ENCODE measurements at places on chromosomes 16 and 17. TPM values are rescaled to one million over a fixed set of nuclear protein-coding genes. Genes with fewer than 3 reads are reported as not detected.

DNA sequence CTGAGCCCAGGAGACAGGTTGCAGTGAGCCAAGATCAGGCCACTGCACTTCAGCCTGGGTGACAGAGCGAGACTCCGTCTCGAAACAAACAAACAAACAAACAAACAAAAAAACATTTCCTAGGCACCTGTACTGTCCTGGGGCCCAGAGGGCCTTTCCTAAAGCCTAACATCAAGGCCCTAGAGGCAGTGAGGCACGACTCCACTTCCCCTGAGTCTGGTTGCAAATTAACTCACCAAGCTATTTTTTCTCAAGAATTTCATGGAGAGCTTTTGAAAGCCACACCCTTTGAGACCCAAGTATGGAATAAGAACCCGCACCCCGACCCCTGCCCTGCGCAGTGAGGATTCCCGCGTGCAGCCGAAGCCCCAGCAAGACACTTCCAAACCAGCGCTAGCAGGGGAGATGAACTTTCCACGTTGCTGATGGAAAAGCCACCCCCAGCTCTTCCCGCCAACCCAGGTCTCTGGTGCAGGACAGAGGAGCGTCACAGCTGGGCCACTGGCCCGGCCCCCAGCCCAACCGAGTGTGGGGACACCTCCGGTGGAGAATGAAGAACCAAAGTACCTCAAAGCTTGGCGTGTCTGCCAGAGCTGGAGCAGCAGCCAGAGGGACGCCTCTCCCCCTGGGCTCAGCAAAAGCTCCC, 1.2 kb downstream of the CHST5 start:
- H3K27ac ChIP-seq: no peak overlapping the region
- no peaks in the 10 kb centered on the region for H3K27me3 ChIP-seq
- DNase-seq: no peak
- no peaks in the 10 kb centered on the region for H3K36me3 ChIP-seq

GRCh38 chr16:3846595-3847091, 33.9 kb downstream of the CREBBP start:
- DNase-seq: no peak
- no peaks in the 10 kb centered on the region for H3K27me3 ChIP-seq
- H3K4me1 ChIP-seq: peaks cover 7% of the 10 kb centered on the region

GRCh38 chr17:2053380-2054261, 1.3 kb upstream of the HIC1 start:
- H3K4me1 ChIP-seq: peaks cover 26% of the 10 kb centered on the region
- peak overlapping the region; percentile 86 for H3K4me3 ChIP-seq
- peak overlapping the region; percentile 88 for H3K27ac ChIP-seq
- peak; percentile 94 for DNase-seq

GRCh38 chr17:81579821-81580321, 27.7 kb upstream of the FAAP100 start:
- H3K36me3 ChIP-seq: peaks cover 44% of the 10 kb centered on the region
- H3K4me1 ChIP-seq: peaks cover 10% of the 10 kb centered on the region
- DNase-seq: no peak
- peak overlapping the region; percentile 5 for H3K27ac ChIP-seq

- no peak for DNase-seq
- peaks cover 66% of the 10 kb centered on the region for H3K36me3 ChIP-seq
- H3K4me1 ChIP-seq: peaks cover 61% of the 10 kb centered on the region
- H3K4me3 ChIP-seq: peak overlapping the region; percentile 75
- peak overlapping the region; percentile 7 for H3K27ac ChIP-seq
Measured at GRCh38 chr16:9095656-9096397, 4.4 kb downstream of the HAPSTR1 start.

Gene PLA2G10
- not detected for total RNA-seq

Gene IRX5
- total RNA-seq: not detected

- H3K36me3 ChIP-seq: no peaks in the 10 kb centered on the region
- peak overlapping the region; percentile 71 for H3K4me3 ChIP-seq
- no peak for DNase-seq
- peaks cover 4% of the 10 kb centered on the region for H3K4me1 ChIP-seq
- H3K27ac ChIP-seq: no peak overlapping the region
- H3K27me3 ChIP-seq: peaks cover 30% of the 10 kb centered on the region
Measured at GRCh38 chr16:30786115-30786935, 680 bp downstream of the ZNF629 start.

- no peak overlapping the region for H3K4me3 ChIP-seq
- H3K27ac ChIP-seq: no peak overlapping the region
- H3K36me3 ChIP-seq: no peaks in the 10 kb centered on the region
Measured at GRCh38 chr16:77780378-77780837, 8.0 kb upstream of the VAT1L start.

DNA sequence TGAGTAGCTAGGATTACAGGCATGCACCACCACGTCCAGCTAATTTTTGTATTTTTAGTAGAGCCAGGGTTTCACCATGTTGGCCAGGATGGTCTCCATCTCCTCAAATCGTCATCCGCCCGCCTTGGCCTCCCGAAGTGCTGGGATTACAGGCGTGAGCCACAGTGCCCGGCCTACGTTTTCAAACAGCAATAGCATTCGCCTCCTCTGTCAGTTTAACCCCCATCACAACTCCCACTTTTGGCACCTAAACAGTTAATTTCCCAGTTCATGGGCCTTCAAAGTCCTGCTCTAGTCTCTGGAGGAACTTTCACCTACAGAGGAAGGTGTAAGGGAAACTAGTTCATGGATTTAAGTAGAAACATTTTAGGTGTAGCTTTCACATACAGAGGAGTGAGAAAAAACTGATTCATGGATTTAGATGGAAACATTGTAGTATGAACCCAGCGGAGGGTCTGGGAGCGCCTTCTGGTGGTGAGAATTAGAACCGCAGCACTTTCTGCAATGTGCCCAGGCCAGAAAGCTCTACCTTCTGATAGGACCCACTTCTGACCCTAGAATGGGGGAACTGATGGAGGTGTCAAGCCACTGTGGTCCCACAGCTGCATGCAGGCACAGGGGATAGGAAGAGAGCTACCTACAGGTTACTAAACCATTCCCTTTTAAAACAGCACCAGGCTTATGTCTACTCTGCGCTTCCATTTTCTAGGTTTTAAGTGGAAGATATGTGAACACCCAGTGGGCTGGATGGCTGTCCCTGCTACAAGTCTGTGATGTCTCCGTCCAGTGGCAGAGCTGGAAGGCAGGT, 12.0 kb upstream of the MEOX1 start:
- H3K4me1 ChIP-seq: peaks cover 22% of the 10 kb centered on the region
- H3K27ac ChIP-seq: no peak overlapping the region
- peak; percentile 92 for DNase-seq
- no peak overlapping the region for H3K4me3 ChIP-seq

- H3K27me3 ChIP-seq: no peaks in the 10 kb centered on the region
- no peak overlapping the region for H3K4me3 ChIP-seq
- no peaks in the 10 kb centered on the region for H3K4me1 ChIP-seq
- H3K36me3 ChIP-seq: no peaks in the 10 kb centered on the region
- DNase-seq: no peak
Measured at GRCh38 chr17:52134641-52135040, 23.9 kb downstream of the CA10 start.

GRCh38 chr16:65195998-65196397, 74.1 kb upstream of the CDH11 start:
- no peak overlapping the region for H3K27ac ChIP-seq
- H3K4me3 ChIP-seq: no peak overlapping the region
- no peaks in the 10 kb centered on the region for H3K27me3 ChIP-seq
- H3K36me3 ChIP-seq: no peaks in the 10 kb centered on the region
- H3K4me1 ChIP-seq: no peaks in the 10 kb centered on the region

GRCh38 chr17:40791787-40792436, 7.8 kb downstream of the KRT28 start:
- H3K36me3 ChIP-seq: no peaks in the 10 kb centered on the region
- DNase-seq: no peak
- peaks cover 32% of the 10 kb centered on the region for H3K27me3 ChIP-seq
- H3K4me1 ChIP-seq: peaks cover 2% of the 10 kb centered on the region
- no peak overlapping the region for H3K4me3 ChIP-seq
- no peak overlapping the region for H3K27ac ChIP-seq

Measured in activated CD4-positive, alpha-beta T cell treated with anti-CD3 and anti-CD28 coated beads, Interleukin-2, amount 10 ng/mL, durations not matched to agents 24 days and 14 days (primary cell).